A172 (cell line): ENCODE measurements at places on chromosomes 2 and 18. TPM values are rescaled to one million over a fixed set of nuclear protein-coding genes. Genes with fewer than 3 reads are reported as not detected.

SLC5A6 gene
- total RNA-seq, result 41.8 and 67.4 TPM in 2 replicates

POTEJ gene
- total RNA-seq, result not detected in 2 replicates

ELOA2 gene
- not detected in 2 replicates for total RNA-seq

LYG2 gene
- total RNA-seq, result not detected in 2 replicates

DYSF gene
- total RNA-seq, result 10.6 and 13.6 TPM in 2 replicates
